Natural killer cell (primary cell): ENCODE measurements at places on chromosomes 7 and 10. TPM values are rescaled to one million over a fixed set of nuclear protein-coding genes. Genes with fewer than 3 reads are reported as not detected.

DNA sequence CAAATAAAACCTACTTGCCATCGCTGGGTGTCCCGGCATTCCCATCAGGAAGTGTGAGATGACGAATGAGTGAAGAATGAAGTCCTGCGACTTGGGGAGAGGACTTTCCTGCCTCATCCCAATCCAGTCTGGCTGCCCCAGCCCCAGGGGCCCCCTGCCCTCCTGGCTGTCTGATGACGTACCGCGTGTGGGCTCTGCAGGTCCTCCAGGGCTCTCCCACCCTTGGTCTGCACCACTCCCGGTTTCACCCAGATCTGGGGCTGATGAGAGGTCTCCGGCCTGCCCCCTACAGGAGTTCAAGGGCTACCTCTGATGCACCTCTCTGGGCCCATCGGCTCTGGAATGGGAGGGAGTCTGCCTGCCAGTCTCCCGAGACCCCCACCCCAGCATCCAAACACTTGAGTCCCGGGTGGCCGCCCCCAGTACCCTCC is 9.8 kb downstream of the ATP6V1F start:
- DNase-seq = no peak

DNA sequence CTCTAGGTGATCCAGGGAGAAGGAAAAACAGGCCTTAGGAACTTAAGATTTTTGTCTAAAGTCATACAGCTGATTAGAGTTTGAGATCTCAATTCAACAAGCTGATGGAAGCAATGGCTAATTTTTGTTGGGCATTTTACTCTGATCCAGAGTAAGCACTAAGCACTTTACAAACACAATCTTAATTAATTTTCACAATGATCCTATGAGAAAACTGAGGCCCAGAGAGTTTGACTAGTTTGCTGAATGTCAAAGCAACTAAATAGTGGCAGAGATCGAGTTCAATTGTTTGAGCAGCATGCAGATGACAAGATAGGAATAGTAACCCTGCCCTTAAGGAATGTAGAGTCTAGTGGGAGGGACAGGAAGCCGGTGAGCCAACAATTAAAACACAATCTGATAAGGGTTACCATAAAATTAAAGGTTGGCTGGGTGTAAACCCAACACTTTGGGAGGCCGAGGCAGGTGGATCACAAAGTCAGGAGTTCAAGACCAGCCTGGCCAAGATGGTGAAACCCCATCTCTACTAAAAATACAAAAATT is 13.5 kb upstream of the RPEL1 start:
- no peak for DNase-seq

GRCh38 chr7:101906291-101907240 is 89.1 kb downstream of the CUX1 start:
- no peak for DNase-seq

DNA sequence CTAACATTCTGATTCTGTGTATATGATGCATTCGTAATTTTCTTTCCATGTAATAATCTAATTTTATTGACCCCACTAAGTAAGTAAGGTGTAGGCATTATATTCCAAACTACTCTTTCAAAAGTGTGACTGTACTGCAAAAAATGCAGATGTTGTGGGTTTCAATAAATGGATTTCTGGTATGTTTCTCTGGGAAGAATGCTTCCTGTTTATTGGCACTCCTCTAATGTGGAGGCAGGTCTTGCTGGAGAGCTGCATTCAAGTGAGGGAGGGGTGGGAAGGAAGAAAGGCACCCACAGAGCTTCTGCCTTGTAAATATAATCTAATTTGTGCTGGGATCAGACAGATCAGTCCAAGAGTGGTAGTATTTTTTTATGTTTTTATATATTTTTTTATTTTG is 23.9 kb downstream of the ST7 start:
- no peak for DNase-seq

DNA sequence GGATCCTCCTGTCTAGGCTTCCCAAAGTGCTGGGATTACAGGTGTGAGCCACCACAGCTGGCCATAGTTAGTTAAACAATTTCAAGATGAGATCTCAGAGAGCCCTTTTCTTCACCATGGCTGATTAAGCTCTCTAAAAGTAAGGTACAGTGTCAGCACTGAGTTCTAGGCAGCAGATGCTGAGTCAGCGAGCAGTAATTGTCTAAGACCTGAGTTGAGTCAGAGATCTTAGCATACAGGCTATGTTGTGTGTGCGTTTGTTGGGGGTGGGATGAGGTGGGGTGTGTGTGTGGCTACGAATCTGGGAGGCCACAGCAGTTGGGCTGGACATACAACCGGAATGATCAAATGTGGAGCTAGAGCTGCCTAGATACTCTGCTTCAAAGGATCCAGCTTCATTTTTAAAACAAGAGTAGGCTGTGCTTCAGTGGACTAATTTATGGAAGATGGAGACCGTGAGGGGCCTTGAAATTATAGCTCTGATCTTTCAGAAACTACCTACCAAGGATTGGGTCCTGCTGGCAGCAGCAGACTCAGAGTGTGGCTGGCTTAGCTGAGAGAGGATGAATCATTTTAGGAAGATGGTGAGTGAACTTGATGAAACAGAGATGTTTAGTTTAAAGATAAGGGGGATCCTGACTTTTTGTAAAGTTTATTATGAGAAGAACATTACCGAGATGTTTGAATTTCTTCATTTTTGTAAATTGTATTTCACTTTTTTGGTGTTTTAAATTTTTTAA is 17.5 kb upstream of the MTPN start:
- no peak for DNase-seq

- DNase-seq = no peak
These were observed 31.3 kb downstream of the GBX1 start for GRCh38 chr7:151135866-151136843.

- no peak for DNase-seq
These were observed 43.5 kb downstream of the CLEC2L start for GRCh38 chr7:139566736-139567646.

GRCh38 chr10:98433881-98434732 is 12.6 kb downstream of the HPS1 start:
- DNase-seq = no peak

GRCh38 chr10:44806950-44807349 is 104.2 kb upstream of the TMEM72 start:
- no peak for DNase-seq

DNA sequence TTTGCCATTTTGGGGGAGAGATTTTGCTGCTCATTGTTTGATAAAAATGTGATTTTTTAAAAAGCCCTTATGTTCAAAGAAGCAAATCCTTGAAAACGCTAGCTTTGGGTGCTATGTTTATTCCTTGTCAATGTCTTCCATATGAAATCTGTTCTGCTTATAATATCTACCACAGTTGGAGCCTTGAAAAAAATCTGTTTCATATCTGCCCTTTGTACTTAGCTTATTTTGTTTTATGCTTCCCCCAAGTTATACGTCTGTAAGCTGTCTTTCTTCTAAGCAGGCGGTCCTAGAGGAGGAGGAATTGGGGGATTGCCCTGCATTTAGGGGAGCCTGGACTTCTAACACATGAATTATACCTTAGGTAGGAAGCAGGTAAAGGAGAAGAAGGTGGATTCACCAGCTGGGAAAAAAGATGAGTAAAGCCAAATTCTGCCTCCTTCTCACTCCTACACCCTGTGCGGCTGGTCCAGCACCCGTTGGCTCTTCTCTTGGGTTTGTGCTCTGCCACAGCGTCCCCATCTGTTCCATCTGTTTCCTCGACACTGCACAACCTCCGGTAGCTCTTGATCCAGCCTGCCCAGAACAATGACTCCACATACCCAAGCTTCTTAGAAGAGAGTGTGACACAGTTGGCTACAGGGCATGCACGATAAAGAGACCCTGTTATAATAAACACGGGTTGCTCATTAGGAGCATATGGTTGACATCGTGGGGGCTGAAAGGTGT is 31.9 kb upstream of the NEUROD6 start:
- DNase-seq = no peak

- DNase-seq = no peak
These were observed 32.4 kb upstream of the ZRANB1 start for GRCh38 chr10:124909563-124909962.

DNA sequence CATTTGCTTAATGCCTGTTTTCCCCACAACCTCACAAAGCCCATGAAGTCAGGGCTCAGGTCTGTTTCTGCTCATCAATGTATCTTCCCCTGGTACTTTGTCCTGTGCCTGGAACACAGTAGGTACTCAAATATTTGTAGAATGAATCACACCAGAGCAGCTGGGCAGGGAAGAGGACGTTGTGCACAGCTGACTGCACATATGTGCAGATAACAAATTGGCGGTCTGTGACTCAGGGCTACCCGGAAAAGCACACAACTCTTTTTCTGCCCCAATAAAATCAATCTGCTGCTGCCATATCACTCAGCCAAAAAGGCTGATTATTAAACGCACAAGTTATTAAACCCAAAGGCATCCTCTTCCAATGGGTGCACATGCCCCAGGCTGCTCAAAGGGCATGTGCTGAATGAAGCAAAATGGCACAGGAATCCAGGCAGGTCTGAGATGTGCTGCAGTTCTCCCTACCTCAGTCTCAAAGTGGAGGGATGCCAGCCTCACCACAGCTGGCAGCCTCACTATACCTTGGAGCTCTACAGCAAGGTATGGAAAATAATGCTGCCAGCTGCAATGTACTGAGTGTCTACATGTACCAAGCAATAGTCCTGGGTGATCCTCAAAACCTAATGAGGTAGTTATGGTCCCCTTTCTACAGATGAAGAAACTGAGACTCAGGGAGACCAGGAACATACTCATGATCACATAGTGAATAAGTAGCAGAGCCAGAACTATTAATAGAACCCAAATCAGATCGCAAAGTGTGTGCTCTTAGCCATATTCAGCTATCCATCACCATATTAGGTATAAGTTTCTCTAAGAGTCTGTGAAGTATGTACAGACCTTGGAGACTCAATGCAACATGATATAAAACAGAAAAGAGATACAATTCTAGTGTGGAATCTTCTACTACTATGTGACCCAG is 43.4 kb downstream of the SORBS1 start:
- DNase-seq = no peak

VSTM4 gene
- 0.45 TPM for total RNA-seq

SYT15B gene
- total RNA-seq = 0.09 TPM

CALCR gene
- total RNA-seq = not detected

SORCS1 gene
- not detected for total RNA-seq

DAGLB gene
- total RNA-seq = 25.6 TPM
